ENCODE measurements at places on chromosomes 3 and 15. TPM values are rescaled to one million over a fixed set of nuclear protein-coding genes. Genes with fewer than 3 reads are reported as not detected.

Gene ZPLD1
- not detected for total RNA-seq

Gene SPTSSB
- total RNA-seq: not detected

Gene GATM
- 2.7 TPM for total RNA-seq

Gene GNL3
- total RNA-seq: 116 TPM

Gene ANKDD1A
- total RNA-seq: 13.4 TPM

Gene PRICKLE2
- not detected for total RNA-seq

Gene TPRG1
- 9.7 TPM for total RNA-seq

Gene CHRD
- not detected for total RNA-seq

Gene ADCY5
- total RNA-seq: not detected

Gene HRG
- not detected for total RNA-seq

Gene MKRN2
- total RNA-seq: 22.4 TPM

Gene UACA
- total RNA-seq: 1.0 TPM

Gene POLQ
- 34.3 TPM for total RNA-seq

DNA sequence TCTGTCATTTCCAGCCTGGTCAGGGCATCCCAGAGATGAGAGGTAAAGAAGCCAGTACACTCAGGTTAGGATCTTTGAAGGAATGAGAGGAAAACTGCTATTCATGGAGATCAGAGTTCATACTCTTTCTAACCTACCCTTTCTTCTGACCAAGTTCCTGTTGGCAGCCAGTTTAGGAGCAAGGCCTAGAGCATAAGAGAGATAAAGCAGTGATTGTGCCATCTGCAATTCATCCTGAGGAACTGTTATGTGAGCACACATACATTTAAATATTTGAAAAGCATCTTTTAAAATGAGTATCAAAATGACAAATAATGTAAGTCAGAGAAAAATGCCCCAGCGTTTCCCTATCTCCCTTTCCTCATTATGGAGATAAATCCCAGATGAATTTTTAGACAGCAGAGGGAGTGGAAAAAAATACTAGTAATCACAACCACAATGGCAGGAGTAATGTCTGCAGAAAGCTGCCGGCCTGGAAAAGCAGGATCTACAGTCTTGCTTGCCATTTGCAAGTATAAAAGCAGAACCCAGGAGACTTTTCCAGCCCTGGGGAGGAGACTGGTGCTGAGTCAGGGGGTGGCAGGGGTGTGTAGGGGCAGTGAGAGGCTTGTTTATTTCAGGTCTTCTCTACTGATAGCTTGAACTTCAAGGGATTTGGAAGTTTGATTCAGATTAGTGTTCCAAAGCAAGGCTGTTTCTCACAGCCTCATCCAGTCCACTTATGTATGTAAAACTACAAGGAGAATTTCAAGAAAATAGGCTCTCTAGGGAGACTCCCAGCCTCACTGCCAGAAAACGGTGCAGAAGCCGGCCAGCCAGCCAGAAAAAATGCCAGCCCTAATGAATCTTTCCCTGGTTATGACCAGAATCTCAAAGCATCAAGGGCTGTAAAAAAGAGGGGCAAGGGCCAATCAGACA lies 1052.4 kb downstream of the TUSC7 start:
- DNase-seq: no peak

DNA sequence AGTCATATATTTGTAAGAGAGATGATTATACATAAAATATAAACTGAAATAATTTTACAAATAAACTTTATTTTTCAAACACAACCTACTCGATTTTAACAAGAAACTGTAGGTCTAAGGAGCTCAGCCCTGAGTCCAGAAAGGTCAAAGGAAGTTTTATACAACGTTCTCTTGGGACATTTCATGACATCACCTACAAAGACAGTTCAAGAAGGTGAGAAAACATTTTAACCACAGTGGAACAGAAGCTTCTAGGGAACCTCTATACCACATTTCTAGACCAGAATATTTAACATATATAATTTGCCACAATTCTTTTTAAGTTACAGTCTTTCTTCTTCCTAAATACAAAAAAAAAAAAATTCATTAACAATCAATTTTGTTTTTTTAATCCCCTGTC lies 40.1 kb downstream of the CBLB start:
- DNase-seq: no peak

GRCh38 chr3:12931273-12931905 lies 90.0 kb upstream of the RPL32 start:
- DNase-seq: no peak

DNA sequence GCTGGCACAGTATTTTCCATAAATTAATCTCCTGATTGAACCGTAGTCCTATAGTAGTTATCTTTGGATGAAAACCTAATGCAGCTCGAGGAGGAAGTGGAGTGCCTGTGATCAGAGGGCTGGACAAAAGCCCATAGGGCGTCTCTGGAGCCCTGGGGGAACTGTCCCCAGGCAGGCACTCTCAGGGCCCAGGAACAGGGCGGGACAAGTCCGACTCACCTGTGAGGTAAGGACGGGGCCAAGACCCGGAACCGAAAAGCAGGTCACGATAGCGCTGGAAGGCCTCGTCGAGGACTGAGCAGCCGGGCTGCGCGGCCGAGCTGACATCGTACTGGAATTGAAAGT lies 341 bp downstream of the HEXA start:
- no peak for DNase-seq

DNA sequence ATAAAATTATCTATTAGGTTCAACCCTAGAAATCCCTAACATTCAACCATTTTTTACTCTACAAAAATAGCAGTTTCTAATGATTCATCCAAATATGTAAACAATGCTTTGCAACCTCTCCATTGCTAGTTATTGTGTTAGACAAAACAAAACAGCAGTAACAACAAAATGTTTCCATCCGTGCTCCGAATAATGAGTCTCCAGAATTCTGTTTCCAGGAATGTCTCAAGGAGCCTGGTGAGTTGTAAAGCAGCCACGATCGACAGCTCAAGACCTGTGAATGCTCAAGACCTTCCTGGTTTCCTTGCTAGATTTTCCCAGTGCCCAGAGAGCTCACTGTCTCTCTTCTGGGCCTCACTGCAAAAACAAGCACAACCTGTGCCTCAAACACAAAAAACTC lies 49.9 kb downstream of the CHRD start:
- DNase-seq: no peak

GRCh38 chr3:62132027-62132602 lies 241.2 kb downstream of the FEZF2 start:
- DNase-seq: no peak

DNA sequence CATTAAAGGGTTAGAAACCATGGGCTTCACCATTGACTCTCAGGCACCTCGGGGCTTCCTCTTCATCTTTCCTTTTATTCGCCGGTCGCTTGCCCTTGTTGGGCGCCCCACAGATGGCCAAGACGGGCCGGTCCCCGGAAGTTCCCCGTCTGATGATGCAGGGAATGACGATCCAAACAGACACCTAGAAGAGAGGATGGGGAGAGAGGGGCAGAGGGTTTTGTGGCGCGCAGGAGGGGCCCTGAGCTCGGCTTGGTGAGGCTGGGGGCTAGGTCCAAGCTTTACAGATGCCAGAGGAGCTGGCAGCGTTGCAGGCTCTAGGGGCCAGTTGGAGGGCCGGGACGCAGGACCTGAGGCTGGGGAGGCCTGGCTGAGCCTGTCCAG lies 532 bp upstream of the ESYT3 start:
- DNase-seq: no peak

DNA sequence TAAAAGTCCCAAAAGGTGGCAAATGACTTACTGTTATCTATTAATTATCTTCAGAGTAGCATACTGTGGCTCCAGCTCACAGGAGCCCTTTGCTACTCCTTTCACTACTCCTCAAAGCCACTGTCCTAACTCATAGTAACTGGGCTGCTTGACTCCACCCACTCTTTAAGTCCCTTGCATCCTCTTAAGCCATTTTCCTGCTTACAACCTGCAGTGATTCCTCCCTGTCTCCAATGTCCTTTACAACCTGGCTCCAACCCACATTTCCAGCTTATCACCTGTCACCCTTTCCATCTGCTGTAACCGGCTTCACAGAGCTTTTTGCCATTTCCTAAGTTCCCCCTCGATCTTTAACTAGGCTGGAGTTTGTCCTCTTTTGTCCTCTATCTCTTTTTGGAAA lies 388.1 kb downstream of the FGF12 start:
- no peak for DNase-seq

GRCh38 chr15:52527911-52528563 lies 643 bp downstream of the MYO5A start:
- peak; percentile 65 for DNase-seq

- no peak for DNase-seq
Observed at GRCh38 chr3:111252779-111253178, 181.2 kb downstream of the NECTIN3 start.

GRCh38 chr15:39365161-39365560 lies 215.7 kb upstream of the THBS1 start:
- no peak for DNase-seq

DNA sequence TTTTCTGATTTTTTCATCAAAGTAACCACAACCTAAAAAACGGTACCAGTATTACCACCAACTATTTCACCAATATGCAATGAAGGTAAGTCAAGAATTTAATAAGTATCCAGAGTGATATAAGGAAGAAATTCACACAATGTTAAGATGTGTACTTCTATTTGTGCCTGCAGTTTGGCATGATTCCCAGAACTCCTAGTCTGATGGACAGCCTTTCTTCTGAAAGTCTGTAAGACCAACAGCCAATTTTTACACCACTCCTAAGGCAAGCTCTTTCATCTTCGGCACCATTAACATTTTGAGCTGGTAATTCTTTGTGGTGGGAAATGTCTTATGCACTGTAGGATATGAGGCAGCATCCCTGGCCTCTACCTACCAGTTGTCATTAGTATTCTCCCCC lies 108.3 kb downstream of the VPS13C start:
- no peak for DNase-seq

DNA sequence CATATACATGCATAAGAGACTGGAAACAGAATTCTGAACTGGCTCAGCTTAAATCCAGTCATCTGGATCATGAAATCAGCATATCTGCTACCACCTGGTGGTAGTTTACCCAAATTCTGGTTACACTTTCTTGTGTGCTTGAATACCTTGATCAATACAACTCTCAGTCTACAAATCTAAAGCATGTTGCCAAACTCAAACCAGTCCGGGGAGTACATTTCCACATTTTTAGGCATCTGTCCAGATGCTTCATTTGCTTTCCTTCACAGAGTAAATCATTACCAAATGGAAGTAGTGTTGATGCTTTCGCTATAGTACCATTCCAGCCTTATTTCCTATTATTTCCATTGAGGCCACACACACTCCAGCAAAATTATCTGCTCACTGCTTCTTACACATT lies 126.4 kb downstream of the P2RY1 start:
- DNase-seq: no peak

GRCh38 chr3:141253811-141254210 lies 22.2 kb downstream of the PXYLP1 start:
- DNase-seq: no peak

GRCh38 chr15:27870320-27870719 lies 228.8 kb downstream of the OCA2 start:
- no peak for DNase-seq

GRCh38 chr3:41599127-41599484 lies 362.8 kb downstream of the ULK4 start:
- no peak for DNase-seq

DNA sequence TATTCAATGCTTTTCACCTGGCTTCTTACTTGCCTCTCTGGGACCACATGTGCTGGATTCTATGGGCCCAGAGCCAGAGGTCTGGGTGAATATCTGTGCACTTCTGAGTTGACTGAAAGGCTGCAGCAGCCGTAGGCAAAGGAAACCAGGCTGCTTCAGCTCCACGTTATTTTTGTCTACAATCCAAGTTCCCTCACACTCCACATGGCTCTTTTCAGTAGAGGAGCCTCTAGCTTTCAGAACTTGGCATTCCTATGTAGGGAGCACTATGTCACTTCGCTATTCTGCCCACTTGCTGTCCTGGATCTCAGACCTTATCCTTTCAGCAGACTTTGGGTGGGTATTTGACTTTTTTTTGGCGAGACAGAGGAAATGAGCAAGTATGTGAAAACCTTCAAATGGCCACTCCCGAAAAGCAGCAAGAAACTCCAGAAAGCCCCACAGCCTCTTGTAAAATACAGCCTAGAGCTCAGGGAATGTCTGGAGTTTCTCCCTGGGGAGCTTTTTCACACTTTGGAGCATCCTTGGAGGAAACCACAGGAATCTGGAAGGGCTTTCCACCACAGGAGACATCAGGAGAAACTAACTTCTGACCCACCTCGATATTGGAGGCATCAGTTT lies 80.9 kb downstream of the DUT start:
- no peak for DNase-seq

GRCh38 chr3:72352176-72352575 lies 496.1 kb downstream of the SHQ1 start:
- DNase-seq: no peak

DNA sequence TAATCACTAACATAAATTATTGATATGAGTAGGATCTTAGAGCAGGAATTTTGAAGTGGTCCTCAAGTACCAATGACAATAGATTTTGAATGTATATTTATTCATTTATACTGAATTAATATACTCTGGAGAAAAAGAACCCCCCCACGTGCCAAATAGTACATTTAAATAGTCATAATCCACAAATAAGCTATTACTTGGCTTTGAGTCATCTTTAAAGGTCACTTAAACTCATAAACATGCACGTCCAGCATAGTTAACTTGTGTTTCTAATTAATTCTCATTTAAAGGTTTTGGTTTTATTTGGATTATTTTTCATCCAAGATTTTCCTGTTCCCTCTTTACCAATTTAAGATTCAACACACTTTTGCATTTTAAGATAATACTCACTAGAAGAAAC lies 35.1 kb downstream of the FGF7 start:
- no peak for DNase-seq

- DNase-seq: no peak
Observed at GRCh38 chr3:98504539-98504938, 7.1 kb downstream of the OR5K2 start.

- DNase-seq: no peak
Observed at GRCh38 chr3:108744762-108745161, 12.4 kb downstream of the RETNLB start.

- DNase-seq: no peak
Observed at GRCh38 chr3:119518026-119518425, 19.7 kb downstream of the TIMMDC1 start.

- DNase-seq: peak; percentile 31
Observed at GRCh38 chr3:39141171-39141995, 12.0 kb downstream of the CSRNP1 start.

- no peak for DNase-seq
Observed at GRCh38 chr15:48031973-48032372, 88.8 kb upstream of the SLC24A5 start.

GRCh38 chr15:45873781-45874180 lies 239.0 kb downstream of the SQOR start:
- DNase-seq: no peak

DNA sequence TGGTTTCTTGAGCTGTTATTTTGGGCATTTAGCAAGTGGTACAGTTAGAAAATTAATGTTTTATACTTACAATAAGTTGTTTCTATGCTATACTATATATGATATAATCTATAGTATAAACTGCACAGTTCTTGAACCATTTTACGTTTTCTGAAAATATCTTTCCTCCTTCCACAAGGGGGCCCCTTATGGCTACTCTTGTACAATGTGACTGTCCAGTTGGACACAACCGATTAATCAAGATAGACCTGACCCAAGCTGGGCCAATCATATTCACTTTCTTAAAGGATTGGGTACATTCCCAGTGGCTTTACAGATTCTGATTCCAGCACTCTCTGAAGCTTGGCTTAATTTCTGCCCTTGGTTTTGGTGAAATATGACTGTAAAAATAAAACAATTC lies 953.4 kb downstream of the AGBL1 start:
- DNase-seq: no peak
